ENCODE measurements at places on chromosomes 4 and X. TPM values are rescaled to one million over a fixed set of nuclear protein-coding genes. Genes with fewer than 3 reads are reported as not detected.

DNA sequence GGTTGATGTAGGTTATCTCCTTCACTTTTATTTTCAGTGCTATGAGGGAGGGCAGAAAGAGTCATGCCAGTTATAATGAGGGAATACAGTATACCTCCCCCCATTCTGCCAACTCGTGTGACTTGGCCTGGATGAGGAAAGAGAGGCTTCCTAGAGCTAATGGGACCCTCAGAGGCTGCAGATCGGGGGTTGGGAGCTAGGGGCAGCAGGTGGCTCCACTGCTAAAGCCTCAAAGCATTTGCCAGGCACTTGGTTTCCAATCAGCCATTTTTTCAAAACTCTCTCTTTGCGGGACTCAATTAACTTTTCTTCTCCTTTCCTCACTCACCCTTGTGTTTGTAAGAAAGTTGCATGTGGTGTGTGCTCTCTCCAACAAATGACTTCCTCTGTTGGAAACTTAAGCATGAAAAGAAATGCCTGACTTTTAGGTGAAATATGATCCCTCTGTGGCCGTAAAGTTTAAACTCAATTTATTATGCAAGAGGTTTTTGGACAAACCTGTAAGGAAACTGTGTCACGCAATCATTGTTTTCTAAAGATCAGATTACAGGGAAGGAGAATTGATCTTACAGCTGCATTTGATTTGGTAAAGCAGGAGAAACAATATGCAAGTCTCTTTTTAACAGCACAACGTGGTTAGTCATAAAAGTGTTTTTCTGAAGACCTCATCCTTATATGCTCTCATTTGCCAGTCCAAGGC, 7.0 kb downstream of the SFRP2 start:
- no peak for DNase-seq

DNA sequence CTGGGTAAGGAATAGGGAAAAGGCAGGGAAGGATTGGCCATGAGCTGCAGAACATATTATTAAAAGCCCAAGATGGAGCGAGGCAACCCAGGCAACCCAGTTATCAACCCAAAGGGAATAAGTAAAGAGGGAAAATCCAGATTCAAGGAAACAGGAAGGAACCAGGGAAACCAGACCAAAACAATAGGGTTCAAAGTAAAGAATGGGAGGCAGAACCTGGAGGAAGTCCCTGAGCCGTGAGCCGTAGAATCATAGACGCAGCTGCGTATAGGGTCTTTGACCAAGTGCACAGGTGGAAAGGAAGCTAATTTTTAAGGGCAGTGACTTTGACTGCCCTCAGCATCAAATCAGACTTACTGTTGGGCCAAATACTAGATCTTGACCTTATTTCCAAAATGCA, 98.5 kb upstream of the SRD5A3 start:
- DNase-seq, result no peak

Gene PYURF
- 51.4 TPM for total RNA-seq

Gene CXorf51A
- not detected for total RNA-seq

- no peak for DNase-seq
These were observed 666.0 kb downstream of the GRID2 start for GRCh38 chr4:92969650-92970379.

Gene GIMD1
- not detected for total RNA-seq
